Lung (tissue), 17 donors: ENCODE measurements at places on chromosomes 1 and 21. TPM values are rescaled to one million over a fixed set of nuclear protein-coding genes. Genes with fewer than 3 reads are reported as not detected.

GRCh38 chr1:55426156-55426555 is 211.0 kb upstream of the USP24 start:
- DNase-seq, result no peak

DNA sequence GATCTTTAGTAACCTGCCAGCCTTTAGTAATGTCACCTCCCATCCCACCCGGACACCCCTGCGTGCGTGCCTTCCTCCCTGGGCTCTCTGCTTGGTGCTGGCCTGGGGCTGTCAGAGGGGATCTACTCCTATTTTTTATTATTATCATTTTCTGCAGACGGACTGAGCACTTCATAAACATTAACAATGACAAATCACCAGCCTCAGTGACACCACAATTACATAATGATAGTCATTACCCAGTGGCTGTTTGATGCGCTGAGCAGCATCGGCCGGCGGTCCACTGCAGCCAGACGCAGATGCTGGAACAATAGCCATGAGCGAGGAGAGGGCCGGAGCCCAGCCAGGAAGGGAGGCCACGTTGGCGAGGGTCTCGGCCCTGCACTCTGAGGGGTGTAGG is 309.3 kb upstream of the AJAP1 start:
- no peak for DNase-seq

- DNase-seq, result no peak
Observed at GRCh38 chr1:29703596-29704370, 467.5 kb downstream of the PTPRU start.

DNA sequence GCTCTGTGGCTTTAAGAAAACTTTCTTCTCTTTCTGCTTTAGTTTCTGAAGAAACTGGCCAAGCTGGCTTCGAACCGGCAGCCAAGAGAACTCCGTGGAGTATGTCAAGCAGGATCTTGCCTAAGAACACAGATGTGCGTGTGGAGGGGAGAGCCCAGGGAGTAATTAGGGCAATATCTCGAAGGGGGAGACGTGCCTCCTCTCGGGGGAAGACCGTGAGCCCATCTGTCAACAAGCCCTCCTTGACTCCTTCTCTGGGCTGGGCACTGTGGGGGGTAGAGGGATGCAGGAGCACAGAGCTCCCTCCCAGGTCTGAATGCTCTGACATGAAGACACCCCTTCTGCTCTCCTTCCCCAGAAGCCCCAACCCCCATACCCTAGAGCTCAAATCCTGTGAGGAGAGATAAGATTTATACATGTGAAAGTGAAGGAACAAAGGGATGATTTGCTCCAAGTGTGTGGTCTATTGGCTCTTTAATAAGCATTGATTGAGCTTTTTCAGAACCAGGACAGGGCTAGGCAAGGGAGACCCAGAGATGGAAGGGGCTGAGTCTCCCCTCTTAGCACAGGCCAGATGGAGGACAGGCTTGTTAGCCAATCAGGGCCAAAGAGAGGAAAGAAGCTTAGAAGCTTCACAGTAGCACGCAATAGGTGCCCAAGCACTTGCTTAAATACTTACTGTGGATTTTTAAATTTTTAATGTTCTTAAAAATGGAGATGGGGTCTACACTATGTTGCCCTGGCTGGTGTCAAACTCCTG is 37.5 kb downstream of the EDN2 start:
- no peak for DNase-seq

GRCh38 chr1:176815621-176816020 is 348.9 kb downstream of the ASTN1 start:
- DNase-seq, result no peak

GRCh38 chr1:4971666-4972065 is 317.3 kb downstream of the AJAP1 start:
- no peak for DNase-seq

The RGS18 gene
- 8.1 TPM for total RNA-seq
